ENCODE measurements at places on chromosomes 1 and 21.

- no peak for DNase-seq
These were observed 196.0 kb upstream of the NCAM2 start for GRCh38 chr21:20802201-20802600.

DNA sequence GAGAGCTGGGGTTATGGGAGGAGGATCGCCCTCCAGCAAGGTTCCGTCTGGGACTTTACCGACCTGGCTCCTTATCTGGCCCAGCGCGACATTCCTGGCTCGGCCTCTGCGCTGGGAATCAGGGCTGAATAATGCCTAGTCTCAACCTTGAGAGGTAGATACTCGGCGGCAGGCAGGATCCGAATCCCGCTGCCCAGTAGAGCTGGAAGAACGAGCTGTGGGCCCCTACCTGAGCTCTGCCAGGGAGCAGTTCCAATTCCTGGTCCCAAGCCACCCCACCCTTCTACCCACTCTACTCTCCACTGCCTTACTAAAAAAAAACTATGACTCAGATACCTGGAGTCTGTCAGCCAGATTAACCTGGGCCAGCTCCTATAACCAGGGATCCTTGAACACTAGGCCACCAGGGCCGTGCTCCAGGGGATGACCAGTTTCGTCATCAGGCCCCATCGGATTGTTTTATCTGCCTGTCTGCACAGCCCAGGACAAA is 53.6 kb downstream of the RHBG start:
- no peak for DNase-seq

DNA sequence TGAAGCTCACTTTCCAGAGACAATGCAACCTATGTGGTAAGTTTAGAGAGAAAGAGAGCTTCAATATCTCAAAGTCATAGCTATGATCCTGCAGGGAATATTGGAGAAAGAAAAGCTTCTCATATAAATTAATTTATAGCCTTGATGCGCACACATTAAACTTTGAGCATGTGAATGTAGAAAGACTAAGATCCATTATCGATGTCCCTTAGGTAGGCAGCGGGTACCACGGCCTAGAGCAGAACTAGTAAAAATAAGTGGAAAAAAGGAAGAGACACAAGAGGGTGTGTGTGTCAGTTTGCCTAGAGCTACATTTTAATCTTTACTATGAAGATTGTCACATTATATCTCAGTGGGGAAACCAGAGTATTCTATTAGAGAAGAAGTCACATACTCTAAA is 685.6 kb downstream of the AMY1C start:
- no peak for DNase-seq

DNA sequence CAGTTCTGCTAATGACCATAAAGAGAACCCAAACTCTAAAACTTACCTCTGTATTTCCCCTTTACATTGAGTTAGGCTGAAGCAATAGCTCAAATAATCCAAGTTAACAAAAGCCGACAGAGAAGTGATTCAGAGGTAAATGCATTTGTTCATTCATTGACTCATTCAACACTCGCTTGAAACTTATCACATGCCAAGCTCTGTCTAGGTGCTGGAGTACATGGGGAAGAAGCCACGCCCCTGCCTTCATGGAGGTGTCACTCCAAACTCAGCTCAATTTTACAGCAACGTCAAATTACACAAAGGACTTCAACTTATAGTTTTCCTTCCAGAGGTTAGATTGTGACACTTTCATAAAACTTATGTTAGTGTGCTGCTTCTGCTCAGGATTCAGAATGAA is 45.8 kb downstream of the SLC25A24 start:
- DNase-seq = no peak

DNA sequence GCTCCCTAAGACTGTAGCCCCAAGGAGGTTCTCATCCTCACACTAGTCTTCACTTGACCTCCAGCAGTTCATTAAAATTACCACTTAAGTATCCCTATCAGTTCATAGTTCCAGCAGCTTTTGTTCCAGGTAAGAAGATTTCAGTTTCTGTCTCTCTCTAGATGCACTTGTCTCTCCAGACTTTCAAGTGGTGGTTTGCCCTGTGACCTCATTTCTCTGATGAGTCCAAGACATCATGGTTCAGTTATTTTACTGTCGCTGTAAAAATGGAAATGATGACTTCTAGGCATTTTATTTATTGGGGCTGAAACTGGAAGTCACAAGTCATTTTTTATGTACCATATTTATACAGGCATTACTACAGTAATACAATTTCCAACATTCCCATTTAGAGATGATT is 17.9 kb upstream of the RGS18 start:
- DNase-seq = no peak

DNA sequence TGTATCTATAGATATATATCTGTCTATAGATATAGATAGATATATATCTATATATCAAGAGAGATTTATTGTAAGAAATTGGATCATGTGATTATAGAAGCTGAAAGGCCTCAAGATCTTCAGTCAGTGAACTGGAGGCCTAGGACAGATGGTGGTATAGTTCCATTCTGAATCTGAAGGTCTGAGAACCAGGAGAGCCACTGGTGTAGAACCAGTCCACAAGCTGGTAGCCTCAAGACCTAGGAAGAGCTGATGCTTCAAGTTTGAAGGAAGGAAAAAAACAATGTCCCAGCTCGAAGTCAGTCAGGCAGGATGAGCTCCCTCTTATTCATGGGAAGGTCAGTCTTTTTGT is 213.2 kb upstream of the JUN start:
- no peak for DNase-seq

DNA sequence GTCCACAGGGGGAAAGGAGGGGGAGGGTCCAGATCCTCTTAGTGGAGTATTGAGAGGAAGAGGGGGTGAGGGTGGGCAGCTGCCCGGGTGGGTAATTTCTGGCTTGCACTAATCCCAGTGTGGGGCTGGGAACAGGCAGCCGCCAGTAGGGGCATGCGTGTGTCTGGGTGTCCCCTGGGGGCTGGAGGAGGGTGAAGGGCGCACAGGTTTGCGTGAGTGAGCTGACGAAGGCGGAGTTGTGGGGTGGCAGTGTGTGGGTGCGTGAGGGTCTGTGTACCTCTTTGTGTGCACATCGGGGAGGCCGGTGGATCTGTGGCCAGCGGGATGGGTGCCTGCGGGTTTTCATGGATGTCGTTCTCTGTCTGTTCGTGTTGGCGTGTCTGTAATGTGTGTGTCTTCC is 97.3 kb downstream of the PAX7 start:
- no peak for DNase-seq

GRCh38 chr1:31133368-31133767 is 67.9 kb upstream of the PUM1 start:
- no peak for DNase-seq

DNA sequence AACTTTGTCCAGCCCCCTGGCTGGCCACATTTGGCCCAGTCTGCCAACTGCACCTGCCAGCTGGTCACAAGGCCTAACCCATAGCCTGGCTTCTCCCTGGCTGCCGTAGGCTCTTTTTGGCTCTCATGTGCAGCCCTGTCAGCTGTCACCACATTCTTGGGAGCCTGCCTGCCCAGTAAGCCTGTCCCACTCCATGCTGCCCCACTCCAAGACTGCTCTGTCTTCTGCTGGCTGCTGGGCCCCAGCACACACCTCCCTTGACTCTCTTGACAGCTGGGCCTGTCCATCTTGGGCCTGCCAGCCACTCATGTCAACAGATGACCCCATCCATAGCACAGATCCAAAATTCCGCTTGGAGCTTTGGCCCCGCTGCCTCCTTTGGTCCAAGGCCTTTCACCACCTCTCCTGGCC is 74.3 kb upstream of the EDN2 start:
- no peak for DNase-seq

DNA sequence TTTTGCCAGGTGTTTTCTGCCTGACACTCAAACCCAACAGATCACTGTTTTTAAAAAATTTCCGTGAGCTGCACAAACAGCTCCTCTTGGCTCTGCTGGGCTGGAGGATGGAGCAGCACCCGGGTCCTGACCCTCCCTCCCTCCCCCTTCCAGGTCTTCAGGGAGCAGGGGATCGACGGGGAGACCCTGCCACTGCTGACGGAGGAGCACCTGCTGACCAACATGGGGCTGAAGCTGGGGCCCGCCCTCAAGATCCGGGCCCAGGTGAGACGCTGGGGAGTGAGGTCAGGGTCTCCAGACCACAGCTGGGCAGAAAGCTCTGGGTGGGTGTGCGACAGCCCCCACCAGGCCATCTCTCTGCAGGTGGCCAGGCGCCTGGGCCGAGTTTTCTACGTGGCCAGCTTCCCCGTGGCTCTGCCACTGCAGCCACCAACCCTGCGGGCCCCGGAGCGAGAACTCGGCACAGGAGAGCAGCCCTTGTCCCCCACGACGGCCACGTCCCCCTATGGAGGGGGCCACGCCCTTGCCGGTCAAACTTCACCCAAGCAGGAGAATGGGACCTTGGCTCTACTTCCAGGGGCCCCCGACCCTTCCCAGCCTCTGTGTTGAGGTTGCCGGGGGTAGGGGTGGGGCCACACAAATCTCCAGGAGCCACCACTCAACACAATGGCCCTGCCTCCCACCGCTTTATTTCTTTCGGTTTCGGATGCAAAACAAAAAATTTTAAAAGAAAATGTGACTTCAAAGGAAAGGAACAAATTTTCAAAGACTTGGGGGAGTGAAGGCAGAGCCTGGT is 15.3 kb downstream of the NOC2L start:
- no peak for DNase-seq

DNA sequence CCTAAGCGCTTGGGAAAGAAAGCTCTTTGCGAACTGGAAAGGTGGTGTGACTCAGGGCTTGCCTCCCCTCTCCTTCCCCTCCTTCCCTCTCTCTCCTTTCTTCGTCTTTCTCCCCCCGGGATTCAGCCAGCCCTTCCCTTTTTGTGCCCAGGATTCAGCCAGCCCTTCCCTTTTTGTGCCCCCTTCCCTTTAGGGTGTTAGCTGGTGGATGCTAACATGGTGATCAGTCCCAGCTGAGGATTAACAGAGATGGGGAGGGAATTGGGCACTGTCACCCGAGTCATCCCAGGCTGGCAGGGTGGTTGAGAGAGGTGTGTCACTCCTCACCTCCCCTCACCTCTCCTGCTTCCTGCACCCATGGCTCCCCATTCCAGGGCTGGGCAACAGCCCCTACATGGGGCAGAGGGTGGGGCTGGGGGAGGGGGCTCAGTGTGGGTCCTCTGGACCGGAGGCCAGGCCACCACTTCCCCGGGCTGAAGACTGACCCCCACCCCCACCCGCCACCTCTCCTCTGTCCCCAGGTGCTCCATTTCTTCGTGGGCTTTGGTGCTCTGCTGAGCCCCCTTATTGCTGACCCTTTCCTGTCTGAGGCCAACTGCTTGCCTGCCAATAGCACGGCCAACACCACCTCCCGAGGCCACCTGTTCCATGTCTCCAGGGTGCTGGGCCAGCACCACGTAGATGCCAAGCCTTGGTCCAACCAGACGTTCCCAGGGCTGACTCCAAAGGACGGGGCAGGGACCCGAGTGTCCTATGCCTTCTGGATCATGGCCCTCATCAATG is 51.5 kb downstream of the ELK4 start:
- DNase-seq = no peak

DNA sequence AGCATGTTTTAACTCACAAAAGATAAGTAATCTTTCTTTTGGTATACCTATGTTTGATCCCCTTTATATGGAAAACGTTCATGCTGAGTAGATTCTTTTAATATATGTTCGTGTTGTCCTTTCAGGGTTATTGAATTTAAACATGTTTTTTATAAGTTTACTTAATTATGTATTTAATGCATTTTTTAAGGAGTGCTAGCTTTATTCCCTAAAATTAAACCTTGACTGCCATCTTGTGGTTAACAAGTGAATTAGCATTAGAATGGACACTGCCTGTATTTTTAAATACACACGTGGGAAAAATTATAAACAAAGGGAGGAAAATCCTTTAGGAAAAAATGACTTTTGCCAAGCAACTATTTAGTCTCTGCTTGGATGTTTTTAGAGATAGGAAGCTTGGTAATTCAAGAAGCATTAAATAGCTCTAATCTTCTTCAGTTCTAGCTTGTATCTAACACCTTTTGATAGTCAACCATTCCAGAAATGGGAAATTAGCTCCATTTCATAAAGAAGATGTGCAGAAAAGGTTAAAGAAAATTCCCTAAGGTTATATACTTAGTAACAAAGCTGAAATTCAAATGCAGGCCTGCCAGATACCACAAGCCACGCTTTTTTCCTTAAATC is 43.0 kb downstream of the UBE2U start:
- DNase-seq = peak; percentile 79

DNA sequence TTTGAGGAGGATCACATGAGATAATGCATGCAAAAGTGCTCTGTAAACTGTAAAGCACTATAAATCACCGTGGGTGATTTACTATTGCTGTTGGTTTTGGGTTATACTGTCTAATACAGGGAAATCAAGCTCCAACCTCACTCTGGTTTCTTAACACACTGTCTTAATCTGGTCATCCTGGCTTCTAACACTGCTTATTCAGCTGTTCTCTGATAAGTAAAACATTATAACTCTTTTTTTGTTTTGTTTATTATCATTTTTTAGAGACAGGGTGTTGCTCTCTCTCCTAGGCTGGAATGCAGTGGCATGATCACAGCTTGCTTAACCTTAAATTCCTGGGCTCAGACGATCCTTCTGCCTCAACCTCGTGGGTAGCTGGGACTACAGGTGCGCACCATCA is 21.9 kb upstream of the LSM10 start:
- DNase-seq = no peak

- no peak for DNase-seq
These were observed 51.1 kb downstream of the HSF2BP start for GRCh38 chr21:43608225-43608624.

- DNase-seq = no peak
These were observed 179.9 kb downstream of the ADSS2 start for GRCh38 chr1:244271691-244272308.

DNA sequence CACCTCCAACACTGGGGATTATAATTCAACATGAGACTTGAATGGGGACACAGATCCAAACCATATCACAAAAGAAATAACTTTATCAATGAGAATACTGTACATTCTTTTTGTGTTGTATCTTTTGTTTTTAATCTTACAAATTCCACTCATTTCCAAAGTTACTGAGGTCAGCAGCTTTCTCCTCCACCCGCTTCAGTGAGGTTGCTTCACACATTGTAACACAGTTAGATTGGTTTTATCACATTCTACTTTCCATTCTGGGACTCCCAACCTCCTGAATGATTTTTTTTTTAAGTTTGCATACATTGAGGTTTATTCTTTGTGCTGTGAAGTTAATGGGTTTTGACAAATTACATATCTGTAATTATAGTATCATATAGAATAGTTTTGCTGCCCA is 43.8 kb downstream of the DDAH1 start:
- no peak for DNase-seq

- DNase-seq = no peak
These were observed 29.0 kb upstream of the PRRX1 start for GRCh38 chr1:170634824-170635410.
